RWPE1 (cell line): ENCODE measurements at places on chromosomes 1 and 21.

GRCh38 chr1:178267646-178268094 is 173.8 kb downstream of the RASAL2 start:
- peak; percentile 47 for DNase-seq

DNA sequence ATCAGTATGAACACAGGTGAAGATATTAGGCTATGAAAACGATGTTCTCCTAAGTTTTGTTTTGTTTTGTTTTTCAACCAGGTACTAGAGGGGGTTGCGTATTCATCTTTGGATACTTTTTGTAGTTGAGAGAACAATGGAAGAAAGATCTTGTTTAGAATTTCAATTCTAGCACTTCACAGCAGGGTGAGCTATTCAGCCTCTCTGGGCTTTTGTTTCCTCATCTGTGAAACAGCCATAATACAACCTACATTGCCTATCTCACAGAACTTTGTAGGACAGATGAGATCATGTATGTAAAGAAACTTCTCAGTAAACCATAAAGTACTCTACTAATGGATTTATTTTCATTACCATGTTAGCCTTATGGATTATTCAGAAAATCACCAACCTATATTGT is 199.5 kb downstream of the GPATCH2 start:
- no peak for DNase-seq

DNA sequence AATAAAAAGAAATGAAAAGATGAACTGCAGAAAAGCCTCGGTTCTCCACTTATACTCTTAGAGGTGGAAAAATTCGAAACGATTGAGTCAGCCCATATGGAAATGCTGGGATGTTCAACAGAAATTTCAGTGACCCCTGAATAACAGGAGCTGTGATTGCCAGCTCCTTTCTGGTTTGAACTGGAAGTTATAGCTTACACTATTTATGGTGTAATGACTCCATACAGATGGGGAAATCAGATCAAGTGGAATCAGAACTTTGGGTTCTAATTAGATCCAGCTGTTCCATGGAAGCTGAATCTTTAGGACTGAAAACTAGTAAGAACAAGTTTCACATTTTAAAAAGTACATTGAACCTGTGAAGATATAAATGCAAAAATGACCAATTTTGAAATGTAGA is 569.3 kb upstream of the ZRANB2 start:
- no peak for DNase-seq

DNA sequence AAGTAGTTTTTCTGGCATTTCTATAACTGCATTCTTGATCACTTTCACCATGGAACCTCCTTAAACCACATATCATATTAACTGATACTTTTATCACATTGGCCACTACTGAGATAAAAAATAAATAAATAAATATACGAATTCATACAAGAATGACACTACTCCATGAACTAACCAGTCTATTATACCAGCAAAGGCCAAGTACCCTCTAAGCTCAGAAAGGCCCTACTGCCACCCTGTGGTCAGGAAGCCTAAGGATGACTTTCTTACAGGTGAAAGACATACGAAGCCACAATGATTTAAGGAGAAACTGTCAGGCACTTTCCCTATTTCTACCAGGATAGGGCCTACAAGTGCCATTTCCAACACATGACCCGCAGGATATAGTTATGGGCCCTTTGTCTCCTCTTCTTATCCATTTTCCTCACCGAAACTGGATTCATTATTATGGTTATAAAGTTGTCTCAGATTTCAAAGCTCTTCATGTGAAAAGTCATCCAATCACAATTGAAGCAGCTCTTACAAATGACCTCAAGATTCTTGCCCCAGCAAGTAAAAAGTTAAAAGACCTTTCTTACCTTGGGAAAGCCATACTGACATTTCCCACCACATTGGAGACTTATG is 23.9 kb downstream of the DNAJC8 start:
- DNase-seq = peak; percentile 58

DNA sequence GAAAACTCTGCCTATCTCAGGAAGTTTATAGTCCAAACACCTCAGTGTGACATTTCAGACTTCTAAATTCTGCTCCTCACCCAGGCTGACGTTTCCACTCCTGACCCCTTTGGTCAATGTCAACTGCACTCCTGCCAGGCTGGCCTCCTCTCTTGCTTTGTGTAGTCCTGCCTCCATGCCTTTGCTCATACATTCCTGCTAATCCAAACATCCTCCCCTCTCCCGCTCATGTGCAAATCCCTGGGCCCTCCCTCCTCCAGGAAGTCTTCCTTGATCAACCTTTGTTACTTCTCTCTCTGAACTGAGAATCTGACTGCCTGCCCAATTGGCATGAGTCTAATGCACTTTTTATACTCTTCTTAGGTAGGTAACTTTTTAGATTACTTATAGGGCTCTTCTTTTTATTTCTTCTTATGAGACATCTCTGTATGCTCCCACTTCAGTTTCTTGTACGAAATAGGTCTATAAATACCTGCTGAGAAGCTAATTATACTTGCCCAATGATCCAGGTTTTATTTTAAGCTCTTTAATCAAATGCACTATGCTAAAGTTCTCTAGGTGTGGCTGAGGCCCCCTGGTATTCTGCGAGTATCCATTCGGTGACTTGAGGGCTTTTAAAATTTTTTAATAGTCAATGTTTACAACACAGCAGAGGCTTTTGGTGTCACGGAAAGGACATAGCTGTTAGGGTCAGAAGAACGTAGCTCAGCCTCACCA is 128.1 kb downstream of the PLXNA2 start:
- no peak for DNase-seq

DNA sequence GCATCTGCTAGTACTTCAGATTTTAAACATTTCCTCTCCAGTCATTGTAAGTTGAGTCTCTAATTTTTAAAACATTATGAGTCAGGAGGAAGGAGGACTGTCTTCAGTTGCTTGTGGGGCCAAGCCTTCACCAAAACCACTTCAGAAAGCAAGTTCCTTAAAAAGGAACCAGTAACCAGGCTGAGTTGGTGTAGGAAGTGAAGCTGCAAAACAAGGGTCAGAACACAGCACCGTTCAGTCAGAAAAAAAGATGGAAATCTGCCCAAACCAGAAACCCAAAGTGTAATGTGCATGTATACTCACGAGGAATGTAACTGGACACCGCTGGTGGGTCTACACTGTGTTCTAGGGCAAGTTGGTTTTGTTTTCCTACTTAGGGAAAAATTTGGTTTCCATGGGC is 402.1 kb downstream of the SETD4 start:
- DNase-seq = no peak

DNA sequence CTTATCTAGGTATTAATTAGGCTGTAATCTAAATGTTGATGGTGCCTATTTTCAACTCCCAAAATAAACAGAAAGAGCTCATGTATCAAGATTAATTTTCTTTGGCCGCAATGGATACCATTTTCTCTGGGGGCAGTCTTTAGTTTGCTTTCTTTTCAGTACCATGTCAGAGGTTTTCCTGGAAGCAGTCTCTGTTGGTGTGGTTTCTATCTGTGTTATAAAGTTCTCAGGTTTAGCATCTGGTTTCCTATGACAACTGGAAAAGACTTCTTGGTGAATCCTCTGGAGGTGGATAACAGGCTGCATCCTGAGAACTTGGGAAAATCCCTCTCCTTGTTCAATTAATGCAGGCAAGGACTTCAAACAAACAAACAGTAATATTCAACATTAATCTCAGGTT is 38.7 kb upstream of the BATF3 start:
- DNase-seq = no peak

DNA sequence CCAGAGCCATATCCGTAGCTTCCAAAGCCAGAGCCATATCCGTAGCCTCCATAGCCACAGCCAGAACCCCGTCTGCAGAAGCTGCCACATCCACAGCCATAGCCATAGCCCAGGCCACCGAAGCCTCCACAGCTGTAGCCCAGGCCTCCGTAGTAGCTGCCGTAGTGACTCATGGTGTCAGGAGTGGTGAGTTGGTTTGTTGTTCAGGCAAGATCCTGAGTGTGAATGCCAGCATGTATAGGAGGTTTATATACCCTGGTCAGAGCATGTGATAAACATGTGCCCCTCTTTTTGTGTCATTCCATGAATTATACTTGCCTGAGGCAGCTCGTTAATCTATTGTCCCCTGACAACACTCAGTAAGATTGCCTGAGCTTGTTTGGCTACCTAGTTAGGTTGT is at the start of gene KRTAP19-1:
TSS of gene KRTAP19-1 (minus strand) at position 223 of the 400 bp plus-strand sequence. CDS start at position 173, 50 bp downstream.
- no peak for DNase-seq

- DNase-seq = no peak
Observed at GRCh38 chr1:214500340-214501055, 50.9 kb downstream of the PTPN14 start.

GRCh38 chr1:110477041-110477440 is 26.1 kb downstream of the PROK1 start:
- peak; percentile 85 for DNase-seq

DNA sequence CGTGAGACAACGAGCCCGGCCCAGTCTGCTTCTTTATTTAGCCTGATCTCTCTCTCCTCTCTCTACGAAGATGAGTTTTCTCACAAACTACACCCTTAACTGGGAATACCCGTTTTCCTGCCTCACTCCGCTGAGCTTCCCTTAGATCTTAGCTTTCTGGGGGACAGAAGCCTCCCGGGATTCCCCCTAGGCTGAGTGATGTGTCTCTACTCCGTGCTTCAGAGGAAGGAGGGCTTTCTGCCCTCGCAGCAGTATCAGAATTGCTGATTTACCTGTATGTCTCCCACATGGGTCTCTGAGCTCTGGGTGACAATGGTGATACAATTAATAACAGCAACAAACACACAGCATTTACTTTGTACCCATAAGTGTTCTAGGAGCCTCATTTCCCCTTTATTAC is 1.0 kb downstream of the ZBTB17 start:
- DNase-seq = no peak

DNA sequence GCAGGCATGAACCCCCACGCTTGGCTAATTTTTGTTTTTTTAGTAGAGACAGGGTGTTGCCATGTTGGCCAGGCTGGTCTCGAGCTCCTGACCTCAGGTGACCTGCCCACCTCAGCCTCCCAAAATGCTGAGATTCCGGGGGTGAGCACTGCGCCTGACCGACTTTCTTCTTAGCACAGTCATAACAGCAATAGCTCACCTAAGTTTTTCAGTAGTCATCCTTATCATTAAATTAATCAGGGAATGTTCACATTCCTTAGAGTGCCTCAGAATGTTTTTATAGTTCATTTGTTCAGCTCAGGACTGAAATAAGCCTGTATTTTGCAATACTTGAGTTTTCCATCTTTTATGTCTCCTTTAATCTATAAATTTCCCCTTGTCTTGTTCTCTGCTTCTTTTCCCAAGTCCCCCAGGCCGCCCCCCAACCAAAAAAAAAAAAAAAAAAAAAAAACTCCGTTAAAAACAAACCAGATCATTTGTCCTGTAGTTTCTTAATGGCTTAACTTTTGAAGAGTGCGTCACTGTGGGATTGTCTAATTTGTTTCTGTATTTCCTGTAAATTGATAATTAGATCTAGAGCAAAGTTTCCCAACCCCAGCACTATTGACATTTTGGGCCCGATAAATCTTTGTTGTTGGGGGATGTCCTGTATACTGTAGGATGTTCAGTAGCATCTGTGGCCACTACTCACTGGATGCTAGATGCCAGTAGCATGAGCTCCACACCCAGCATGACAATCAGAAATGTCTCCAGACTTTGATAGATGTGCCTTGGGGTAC is 120.7 kb downstream of the ITSN1 start:
- DNase-seq = no peak

DNA sequence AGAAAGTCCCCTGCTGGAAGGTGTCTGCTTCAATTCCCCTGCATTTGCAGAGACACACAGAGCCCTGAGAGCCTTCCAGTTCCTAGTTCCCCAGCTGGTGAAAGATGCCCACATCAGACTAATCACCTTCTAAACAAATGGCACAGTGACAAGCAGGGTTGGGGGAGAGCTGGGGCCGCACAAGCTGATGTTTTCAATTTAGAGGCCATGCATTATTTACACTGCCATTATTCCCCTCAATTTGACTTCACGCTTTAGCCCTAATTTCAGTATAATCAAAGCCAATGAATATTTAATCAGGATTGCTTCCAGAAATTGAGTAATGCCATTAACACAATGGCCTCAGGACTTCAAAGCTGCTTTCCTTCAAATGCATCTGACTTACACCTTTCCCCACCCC is 81.5 kb downstream of the BEND5 start:
- no peak for DNase-seq

GRCh38 chr1:154527192-154527591 is 25.0 kb upstream of the SHE start:
- DNase-seq = no peak

DNA sequence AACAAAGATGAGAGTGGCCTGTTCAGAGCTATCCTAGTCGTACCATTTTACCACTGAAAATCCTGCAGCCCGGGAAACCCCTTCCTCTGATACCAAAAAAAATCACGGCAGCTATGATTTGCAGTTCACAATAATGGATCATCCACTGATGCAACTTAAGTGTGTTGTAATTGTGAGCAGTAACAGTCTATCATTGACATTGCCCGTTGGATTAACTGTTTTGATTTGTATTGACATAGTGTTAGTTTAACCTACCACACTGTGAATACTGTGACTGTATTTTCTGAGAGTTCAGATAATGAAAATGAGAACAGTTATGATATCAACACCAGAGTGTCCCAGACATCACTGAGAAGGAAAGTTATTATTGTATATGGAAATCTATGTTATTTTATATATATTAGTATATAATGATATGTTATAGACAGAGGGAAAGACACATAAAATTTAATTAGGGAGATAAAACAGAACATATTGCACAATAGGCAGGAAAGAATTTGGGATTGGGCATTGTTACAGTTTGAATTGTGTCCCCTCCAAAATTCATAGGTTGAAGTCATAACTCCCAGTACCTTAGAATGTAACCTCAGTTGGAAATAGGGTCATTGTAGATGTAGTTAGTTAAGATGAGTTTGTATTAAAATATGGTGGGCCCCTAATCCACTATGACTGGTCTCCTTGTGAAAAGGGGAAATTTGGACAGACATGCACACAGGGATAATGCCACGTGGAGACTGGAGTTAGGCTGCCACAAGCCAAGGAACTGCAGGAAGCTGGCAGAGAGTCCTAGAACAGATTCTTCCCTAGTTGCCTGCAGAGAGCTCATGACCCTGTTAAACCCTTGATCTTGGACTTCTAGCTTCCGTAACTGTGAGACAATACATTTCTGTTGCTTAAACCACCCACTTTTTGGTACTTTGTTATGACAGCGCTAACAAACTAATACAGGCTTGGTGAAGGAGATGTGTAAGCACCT is 54.4 kb downstream of the TLCD4 start:
- no peak for DNase-seq

DNA sequence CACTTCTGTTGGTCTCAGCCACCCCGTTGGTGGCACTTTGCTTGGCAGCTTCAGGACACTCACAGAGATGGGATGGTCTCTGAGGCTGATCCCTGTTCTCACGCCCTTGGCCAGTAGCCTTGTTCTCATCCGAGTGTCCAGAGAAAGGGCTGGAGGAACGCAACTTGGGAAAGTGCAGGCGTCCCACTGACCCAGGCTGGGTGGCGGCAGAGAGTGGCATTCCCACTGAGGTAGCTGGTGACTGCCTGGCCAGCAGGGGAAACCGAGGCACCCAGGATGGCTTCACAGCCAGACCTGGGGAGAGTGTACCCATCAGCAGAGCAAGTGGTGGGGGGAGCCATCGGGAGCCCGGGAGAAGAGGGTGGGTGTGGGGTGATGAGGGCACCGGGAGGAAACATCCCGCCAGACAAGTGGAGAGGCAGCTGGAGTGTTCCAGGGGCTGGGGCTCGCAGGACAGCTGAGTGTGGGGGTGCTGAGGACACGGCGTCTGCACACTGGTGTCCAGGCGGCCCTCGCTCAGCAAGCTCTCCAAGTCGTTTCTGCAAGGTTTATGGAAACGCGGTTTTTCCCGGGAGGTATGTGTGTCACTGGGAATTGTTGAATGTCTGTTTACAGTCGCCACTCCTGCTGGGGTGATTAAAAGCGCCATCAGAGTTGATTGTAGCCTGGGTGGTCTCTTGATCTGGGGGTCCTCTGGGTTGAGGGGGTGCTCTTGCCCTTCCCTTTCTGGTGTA is 97.8 kb downstream of the SIK1 start:
- no peak for DNase-seq

- no peak for DNase-seq
Observed at GRCh38 chr1:40820911-40821693, 37.5 kb downstream of the KCNQ4 start.
